ENCODE measurements at places on chromosomes 16 and 17. TPM values are rescaled to one million over a fixed set of nuclear protein-coding genes. Genes with fewer than 3 reads are reported as not detected.
A peak's percentile ranks its signal among the peaks of the same experiment; 100 is the strongest.

DNA sequence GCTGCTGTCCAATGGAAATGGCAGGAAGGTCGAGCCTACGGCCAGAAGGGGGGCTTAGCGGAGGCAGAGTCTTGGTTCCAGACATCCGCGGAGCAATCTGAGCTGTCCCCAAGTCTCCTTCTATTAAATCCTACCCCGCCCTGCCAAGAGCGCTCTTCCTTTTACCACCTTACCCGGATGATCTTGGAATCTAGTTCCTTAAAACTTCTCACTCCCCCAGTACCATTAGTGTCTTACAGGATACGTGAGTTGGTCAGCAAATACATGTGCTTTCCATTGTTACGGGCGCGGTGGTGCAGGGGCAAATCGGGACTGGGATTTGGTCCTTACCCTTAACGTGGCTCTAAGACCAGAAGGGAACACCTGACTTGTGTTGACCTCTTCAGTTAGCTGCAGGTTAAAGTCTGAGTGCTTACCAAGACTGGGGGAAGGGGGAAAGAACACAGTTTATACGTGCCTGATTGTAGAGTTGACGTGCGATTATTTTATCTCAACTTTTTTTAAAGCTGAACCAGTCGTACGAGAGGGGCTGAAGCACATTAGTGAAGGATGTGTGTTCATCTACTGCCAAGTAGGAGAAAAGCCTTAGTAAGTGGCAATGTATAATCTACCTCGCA, 495 bp downstream of the TXNDC17 start:
- DNase-seq: no peak

- no peak for DNase-seq
Observed at GRCh38 chr17:29095439-29095838, 52.5 kb downstream of the PIPOX start.

- DNase-seq: no peak
Observed at GRCh38 chr17:62680541-62681052, 53.1 kb downstream of the MRC2 start.

DNA sequence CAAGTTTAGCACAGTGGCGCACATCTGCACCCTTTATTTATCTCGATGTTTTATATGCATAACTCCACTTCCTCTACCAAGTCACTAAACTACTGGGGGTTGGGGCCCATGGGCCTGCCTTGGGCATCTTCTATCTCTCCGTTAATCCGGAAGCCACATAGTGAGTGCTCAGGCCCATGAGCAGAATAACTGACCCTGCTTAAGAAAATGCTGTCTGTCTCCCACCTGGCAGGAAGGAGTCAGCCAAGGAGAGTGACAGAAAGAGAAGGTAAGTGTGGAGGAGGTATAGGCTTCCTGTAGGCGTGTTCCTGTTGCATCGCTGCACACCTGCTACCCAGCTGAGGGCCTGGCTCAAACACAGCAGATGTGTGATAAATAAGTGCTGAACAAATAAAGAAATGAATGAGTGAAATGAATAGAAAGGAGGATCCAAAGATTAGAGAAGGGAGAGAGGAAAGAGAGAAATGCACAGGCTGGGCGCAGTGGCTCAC, 320.1 kb downstream of the SLC39A11 start:
- DNase-seq: no peak

Gene NPIPB13
- 4.2 TPM for total RNA-seq

DNA sequence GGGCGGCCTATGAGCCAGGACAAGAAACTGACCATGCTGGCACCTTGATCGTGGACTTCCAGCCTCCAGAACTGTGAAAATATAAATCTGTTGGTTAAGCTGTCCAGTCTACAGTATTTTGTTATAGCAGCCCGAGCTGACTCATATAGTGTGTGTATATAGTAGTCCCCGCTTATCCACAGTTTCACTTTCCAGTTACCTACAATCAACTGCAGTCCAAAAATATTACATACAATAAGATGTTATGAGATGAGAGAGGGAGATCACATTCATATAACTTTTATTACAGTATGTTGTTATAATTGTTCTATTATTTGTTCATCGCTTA, 4.9 kb downstream of the MT3 start:
- DNase-seq: no peak

Gene KRTAP2-2
- not detected for total RNA-seq

GRCh38 chr17:67136191-67137025, 92.1 kb downstream of the CACNG1 start:
- DNase-seq: no peak

DNA sequence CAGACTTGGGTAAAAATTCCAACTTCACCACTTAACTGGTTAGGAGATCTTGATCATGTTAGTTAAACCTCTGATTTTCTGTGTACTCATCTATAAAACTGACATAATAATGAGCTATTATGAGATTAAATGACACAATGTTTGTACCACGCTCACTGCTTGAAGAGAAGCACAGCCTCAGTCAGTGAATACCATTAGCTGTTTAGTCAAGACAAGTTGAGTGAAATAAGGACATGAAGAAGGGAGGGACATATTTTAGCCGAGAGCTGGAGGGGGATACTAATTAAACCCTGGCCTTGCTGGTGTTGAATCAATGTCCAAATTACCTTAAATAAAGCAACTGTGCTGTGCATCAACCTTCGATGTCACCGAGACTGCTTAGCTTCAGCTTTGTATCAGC, 105.1 kb upstream of the TOX3 start:
- no peak for DNase-seq

Gene MEOX1
- 1.1 TPM for total RNA-seq

GRCh38 chr16:23424292-23424958, 28.6 kb downstream of the COG7 start:
- DNase-seq: peak; percentile 85

Gene KRT14
- total RNA-seq: 7.9 TPM

DNA sequence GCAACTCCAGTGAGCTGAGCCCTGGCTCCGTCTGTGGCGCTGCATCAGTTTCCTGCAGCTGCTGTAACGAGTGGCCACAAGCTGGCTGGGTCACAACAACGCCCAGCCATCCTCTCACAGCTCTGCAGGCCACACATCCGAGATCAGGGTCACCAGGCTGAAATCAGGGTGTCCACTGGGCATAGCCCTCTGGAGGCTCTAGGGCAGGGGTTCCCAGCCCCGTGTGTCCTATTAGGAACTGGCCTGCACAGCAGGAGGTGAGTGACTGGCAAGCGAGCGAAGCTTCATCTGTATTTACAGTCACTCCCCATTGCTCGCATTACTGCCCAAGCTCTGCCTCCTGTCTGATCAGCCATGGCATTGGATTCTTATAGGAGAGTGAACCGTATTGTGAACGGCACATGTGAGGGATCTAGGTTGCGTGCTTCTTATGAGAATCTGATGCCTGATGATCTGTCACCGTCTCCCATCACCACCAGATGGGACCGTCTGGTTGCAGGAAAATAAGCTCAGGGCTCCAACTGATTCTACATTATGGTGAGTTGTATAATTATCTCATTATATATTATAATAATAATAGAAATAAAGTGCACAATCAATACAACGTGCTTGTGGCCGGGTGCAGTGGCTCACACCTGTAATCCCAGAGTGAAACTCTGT, 176.5 kb downstream of the SEC14L1 start:
- no peak for DNase-seq

Gene SLC52A1
- not detected for total RNA-seq

Gene NLRP1
- total RNA-seq: 9.2 TPM

DNA sequence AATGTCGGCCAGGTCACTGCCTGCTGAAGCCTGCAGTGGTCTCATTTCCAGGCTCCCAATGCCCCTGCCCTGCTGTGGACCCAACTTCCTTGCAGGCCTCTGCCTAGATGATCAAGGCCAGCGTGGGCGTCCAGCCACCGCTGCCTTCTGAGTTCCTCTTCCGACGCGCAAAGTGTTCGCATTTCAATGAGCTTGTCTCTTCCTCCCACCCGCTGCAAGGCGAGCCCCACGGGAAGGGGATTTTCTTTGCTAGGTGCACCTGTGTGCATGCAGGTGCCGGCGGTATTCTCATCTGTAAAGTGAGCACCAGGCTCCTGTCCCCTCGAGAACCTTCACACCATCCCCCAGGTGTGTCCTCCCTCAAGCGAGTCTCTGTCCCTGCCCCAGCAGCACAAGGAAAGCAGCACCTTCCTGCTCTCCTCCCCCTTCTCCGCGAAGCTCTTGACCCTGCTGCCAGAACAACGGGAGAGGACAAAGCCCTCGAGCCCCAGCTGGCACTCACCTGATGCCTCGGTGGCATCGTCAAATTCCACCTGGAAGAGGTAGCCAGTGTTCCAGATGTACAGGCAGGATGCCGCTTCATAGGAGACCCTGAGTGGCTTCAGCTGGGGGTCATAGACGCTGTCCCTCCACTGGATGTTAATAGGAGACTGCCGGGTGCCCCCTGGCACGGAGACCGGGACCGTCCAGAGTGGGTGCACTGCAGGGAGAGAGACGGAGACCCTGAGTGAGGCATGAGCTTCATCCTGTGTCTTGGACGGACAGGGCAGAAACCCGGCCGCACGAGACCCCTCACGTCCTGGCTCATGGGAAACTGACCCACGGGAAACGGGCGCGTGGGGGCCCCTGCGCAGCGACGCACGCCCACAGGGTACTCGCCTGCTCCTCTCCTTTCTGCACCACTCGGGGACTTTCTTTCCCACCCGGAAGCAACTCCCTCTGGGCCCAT, 9.8 kb downstream of the CA5A start:
- no peak for DNase-seq

Gene HS3ST6
- total RNA-seq: not detected

DNA sequence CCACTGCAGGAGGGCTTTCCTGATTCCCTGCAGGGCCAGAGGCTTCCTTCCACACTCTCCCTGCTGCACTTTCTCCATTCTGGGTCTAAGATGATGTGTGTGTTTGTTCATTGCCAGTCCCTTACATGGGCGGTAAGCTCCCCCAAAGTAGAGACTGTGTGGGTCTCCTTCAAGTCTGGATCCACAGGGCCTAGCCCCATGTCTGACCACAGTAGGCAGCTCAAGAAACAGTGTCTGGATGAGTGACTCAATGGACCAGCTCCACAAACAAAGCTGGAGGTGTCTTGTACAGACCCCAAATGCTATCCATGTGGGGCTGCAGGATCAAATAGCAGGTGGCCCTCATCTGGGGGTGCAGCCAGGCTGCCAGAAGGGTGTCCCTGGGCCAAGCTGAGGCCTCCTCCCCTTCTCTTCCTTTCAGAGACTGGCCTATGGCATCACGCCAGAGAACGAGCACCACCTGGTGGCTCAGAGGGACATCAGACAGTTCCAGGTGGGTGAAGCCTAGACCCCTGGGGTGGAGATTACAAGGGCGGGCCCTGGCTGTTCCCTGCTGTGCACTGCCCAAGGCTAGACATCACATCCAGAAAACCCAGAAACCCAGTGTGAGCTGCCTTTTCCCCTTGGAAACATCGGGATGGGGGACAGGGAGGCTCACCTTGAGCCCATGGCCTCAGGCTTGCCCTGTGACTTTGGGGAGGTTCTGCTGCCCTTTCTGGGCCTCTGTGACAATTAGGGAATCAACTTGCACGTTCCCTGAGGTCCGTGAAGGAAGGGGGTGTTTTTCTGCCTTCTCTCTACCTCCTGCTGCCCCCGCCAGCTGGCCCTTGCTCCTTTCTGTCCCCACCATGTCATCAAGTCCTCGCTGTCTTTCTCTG, 45.9 kb downstream of the SLC6A2 start:
- peak; percentile 58 for DNase-seq

DNA sequence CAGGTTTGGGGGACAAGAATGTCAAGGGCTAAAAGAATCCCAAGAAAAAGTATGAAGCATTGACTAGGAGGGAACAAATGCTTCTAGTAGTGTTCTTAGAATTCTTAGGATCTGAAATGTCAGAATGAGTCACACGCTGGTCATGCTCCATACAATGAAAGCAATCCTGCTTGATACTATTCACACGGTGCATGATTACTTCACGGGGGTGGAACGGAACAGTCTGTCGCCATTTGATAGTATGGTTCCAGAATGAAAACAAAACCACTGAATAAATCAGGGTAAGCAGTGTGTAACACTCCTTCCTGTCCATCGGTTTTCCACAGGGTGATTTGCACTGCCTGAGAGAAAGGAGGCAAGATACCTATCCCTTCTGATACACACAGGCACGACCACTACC, 22.9 kb upstream of the YWHAE start:
- DNase-seq: peak; percentile 75

Gene KIF18B
- 10.9 TPM for total RNA-seq

Gene HAS3
- 65.0 TPM for total RNA-seq

DNA sequence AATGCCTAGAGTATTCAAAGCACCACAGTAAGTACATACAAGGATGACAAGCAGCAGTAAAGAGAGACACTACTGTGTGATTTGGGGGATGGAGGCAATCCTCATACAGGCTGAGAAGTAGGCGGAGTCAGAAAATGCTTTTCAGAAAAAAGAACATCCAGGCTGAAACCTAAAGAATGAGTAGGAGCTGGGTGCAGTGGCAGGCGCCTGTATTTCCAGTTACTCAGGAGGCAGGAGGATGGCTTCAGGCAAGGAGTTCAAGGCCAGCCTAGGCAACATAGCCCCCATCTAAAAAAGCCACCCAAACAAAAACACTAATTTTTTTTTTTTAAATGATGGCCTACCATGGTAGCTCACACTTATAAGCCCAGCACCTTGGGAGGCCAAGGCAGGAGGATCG, 10.3 kb downstream of the KANSL1 start:
- no peak for DNase-seq

- no peak for DNase-seq
Observed at GRCh38 chr17:21295036-21295952, 10.8 kb downstream of the MAP2K3 start.

- DNase-seq: no peak
Observed at GRCh38 chr17:80361495-80362220, 53.3 kb upstream of the ENDOV start.

Gene CNTROB
- total RNA-seq: 39.9 TPM

Gene SRL
- 0.03 TPM for total RNA-seq

- DNase-seq: peak; percentile 83
Observed at GRCh38 chr17:1590029-1590746, 27.6 kb upstream of the PITPNA start.

Gene KRTAP9-2
- not detected for total RNA-seq

DNA sequence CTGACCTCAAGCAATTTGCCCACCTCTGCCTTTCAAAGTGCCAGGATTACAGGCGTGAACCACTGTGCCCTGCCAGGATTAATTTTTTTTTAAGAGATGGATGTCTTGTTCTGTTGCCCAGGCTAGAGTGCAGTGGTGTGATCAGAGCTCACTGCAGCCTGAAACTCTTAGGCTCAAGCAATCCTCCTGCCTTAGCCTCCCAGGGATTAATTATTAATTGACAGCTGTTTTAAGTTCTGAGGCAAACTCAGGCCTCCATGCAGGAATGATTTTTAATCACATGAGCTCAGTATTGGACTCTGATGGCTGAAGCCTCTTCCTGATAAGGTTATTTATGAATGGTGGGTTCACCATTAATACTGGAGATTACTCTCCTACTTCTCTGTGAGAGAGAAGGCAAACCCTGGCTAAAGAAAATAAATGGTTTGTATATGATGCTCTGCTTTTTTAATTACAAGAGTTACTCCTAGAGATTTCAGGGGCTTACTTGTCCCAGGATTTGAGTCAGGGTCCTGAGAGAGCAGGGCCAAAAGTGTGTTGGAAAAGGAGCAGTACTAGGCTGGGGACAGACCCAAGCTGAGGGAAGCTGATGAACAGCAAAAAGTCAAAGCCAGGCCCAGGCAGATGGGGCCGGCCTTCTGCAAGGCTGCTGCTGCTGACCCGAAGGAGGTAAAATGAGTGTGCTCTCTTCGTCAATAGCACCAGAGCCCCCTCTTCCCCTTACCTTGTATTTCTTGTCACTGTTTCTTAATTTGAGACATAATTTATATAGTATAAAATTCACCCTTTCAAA, 56.9 kb upstream of the HAS3 start:
- DNase-seq: no peak

- DNase-seq: peak; percentile 31
Observed at GRCh38 chr17:30597776-30598288, 120.6 kb downstream of the GOSR1 start.

GRCh38 chr16:65446427-65446826, 324.6 kb upstream of the CDH11 start:
- no peak for DNase-seq

Measured in MG63 (cell line).